ENCODE measurements at places on chromosomes 16 and 17.
A peak's percentile ranks its signal among the peaks of the same experiment; 100 is the strongest.

DNA sequence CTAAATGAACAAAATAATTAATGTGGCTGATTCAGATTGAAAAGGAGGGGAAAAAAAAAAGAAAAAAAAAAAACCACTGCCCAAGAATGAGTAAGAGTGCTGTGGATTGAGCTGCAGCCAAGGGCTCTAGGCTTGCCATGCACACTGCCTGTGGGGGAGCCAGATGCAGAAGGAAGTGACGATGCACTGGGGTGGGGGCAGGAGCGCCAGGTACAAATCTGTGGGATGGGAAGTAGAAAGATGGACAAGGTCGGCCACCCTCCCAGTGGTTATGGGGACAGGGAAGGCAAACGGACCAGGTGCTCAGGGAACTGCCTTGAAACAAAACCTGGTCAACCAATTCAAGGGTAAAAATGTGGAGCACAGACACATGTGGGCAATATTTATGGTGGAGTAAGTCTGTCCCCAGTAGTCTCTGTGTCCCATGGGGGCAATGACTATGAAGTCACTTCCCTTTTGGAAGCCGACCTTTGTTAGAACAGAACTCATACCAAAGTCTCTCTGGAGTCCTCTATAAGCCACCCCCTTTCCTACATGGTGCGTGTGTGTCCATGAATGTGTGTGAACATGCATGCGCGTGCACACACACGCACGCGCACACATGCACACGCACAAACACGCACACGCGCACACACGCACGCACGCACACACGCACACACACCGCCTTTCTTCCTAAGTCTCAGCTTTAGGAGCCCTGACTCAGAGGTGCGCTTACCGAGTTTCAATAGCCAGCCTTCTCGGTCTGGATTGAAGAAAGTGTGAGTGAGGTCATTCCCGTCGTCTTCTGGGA is 84.3 kb downstream of the CYTH1 start:
- ATAC-seq: peak; percentile 64

GRCh38 chr16:81548876-81549546 is 104.4 kb downstream of the CMIP start:
- ATAC-seq: no peak

GRCh38 chr17:4365628-4366326 is 698 bp downstream of the UBE2G1 start:
- ATAC-seq: peak; percentile 13

DNA sequence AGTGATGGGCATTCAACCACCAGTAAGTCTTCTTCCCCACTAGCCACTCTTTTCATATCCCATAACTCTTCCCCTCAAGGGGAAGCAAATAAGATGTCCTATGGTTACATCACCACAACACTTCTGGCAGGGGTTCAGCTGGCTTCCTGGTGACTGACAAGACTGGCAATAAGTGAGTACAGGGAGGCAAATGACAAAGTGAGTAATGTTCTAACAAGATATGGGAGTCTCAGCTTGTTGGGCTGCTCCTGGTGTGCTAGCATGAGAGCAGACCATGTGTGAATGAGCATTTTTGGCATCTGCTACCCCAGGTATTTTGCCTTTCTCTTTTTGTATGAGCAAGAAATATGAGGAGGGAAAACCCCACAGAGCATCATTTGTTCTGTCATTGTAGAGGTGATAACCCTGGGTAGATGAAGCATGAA is 9.9 kb downstream of the TMIGD1 start:
- peak; percentile 95 for ATAC-seq

DNA sequence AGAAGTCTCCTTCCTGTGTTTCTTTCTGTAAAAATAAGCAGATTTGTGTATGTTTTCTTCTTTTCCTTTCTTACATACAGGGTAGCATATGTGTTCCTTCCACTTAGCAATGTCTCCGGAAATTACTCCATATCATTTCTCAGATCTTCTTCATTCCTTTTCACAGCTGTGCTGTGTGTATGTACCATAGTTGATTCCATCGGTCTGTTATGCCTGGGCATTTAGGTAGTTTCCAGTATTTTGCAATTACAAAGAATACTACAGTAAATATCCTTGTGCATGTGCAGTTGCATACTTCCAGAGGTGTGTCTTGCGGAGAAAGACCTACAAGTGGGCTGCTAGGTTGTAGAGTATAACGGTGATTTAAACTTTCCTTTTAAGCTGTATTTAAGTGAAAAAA is 69.8 kb downstream of the CLEC16A start:
- no peak for ATAC-seq

DNA sequence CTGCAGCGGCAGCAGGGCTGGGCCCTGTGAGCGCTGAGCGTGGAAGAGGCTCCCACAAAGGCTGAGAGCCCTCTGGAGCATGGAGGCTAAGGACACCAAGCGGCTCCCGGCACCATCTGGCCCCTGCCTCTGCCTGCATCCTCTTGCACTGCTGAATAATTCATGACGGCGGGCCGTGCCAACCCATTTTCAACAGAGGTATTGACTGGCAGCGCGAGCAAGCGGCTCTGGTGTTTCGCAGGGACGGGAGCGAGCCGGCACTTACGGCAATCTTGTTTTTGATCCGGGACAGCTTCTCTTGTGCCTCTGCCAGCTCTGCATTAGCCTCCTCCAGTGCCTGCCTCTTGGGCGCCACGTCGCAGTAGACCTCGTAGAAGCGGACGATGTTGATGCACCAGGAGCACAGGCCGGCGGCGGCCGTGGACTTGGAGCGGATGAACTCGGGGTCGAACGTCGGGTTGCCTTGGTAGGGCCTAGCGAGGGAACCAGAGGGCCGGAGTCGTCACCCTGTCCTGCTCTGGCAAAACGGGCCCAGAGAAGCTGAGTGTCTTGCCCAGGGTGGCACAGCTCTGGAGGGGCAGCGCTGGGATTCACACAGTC is 80.4 kb downstream of the PGS1 start:
- no peak for ATAC-seq

GRCh38 chr17:21379080-21379711 is 3.0 kb downstream of the KCNJ12 start:
- ATAC-seq: no peak

DNA sequence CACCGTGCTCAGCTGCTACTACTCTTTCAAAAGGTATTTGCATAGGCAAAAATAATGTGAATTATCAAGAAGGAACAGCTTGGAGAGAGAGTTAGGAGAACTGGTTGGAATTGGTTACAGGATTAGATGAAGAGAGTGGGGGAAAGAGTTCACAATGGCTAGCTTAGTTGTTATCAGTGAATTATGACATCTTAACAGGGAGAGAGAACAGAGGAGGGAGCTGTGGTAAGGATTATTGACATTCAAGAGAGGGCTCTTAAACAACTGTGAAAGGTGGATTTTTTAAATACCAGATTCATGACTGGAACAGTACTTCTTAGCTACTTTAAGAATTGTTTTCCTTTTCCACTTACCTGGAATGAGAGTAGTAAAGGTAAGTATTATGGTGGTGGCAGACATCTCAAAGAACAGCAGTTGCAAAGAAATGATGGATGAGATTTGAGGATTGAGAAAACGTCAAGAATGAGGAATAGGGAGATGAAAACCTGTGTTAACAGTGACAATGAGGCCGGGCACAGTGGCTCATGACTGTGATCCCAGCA is 43.9 kb upstream of the SLC5A11 start:
- no peak for ATAC-seq

DNA sequence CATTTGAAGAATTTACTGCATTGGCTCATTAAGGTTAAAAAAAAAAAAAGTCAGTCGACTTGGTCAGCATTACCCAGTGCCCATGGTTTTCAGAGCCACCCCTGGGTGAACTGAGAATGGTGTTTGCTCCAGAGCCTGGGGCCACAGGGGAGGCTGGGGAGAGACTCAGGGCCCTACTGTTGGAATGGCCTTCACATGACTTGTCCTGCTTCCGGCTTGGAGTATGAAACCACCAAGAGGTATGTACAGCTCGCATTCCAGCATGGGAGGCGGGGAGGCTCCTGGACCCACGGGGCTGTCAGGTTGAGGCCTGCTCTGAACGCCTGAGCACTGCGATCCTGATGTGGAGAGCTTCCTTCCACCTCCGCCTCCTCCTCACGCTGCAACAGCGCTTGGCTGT is 36.8 kb downstream of the MSI2 start:
- ATAC-seq: no peak

DNA sequence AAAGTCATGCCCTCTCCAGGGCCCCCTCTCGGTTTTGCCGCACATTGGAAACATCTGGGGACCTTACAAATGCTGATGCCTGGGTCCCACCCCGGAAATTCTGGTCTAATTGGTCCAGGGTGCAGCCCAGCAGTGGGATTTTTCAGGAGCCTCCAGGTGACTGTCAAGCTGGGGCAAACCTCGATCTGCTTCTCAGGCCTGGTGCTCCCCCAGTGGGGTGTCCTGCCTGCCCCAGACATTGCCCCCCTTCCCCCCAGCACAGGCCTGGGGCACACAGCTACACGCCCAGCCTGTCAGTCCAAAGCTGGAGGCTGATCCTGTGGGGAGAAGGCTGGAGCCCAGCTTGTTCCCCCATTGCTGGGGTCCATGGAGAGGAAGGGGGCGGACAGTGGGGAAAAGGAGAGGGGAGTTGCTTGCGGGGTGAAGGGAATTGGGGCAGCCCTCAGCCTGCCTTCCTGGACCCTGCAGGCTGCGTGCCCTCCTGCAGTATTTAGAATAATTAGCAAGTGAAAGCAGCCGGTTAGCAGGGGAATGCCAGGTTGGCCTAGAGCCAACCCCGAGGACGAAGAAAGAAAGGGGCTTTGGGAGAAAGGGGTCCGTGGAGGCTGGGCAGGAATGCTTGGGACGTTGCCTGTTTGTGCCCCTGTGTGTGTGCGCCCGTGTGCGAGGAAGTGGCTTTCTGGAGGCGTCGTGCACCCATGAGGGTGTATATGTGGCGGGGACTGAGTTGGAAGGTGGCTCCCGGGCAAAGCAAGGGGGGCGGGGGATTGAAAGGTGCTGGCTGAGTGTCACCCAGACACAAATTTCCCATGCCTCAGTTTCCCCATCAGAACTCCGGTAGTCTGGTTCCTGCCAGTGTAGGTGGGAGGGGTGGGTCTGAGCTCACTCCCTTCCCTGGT is 5.9 kb downstream of the FOXJ1 start:
- ATAC-seq: no peak

DNA sequence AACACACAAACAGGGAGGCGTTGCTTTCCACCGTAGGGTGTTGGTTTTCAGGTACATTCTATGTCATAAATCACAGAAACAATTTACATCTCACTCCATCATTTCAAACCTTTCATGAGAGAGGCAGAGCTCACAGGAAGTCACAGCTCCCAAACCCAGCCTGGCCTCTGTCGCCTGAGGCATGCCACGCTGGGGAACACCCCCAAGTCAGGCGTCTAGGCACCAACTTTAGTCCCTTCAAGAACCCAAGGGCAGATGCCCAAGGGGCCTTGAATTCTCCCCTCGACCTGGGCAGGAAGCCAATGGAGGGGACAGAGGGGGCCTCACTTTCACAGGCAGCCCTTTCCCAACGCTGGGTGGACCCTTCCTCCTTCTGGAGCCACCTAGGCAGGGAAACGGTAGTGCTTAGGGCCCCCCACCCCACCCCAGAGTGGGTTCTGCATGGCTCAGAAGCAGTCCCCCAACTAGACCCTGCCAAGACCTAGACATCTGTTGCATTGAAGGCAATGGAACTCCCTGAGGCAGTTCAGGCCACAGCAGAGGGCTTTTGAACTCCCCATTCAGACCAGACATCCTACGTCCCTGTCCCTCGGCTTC is 10.6 kb downstream of the TBX4 start:
- ATAC-seq: no peak

DNA sequence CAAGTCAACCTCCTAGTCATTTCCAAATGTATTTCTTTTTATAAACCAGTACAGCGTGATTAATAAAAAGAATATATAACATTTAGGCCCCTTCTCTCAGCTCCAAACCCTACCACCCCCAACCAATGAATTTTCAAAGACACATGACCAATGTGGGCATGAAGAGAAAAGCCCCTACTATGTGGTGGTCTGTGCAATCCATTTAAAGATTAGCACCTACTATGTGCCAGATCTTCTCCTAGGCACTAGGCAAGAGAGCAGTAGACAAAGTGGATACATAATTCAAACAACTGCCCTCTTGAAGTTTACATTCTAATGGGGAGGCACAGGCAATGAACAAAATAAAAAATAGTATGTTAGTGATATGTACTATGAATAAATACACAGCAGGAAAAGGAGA is 19.4 kb downstream of the AXIN2 start:
- ATAC-seq: no peak

GRCh38 chr16:87850009-87851006 is 19.0 kb downstream of the SLC7A5 start:
- ATAC-seq: peak; percentile 51

GRCh38 chr17:35912339-35912912 is 18.1 kb downstream of the RDM1 start:
- no peak for ATAC-seq

- no peak for ATAC-seq
Measured at GRCh38 chr16:81720973-81721906, 57.9 kb upstream of the PLCG2 start.

Data from activated T-helper 17 cell treated with anti-CD3 and anti-CD28 coated beads, Interleukin-2, amount 50 U/mL, for 72 hours (primary cell).